Right ventricle myocardium inferior (tissue), 1 donor: ENCODE measurements at places on chromosomes 7 and 10. TPM values are rescaled to one million over a fixed set of nuclear protein-coding genes. Genes with fewer than 3 reads are reported as not detected.

The CFAP58 gene
- total RNA-seq, result 1.1 TPM

The MYL10 gene
- not detected for total RNA-seq

The BBIP1 gene
- 19.0 TPM for total RNA-seq

GRCh38 chr7:99111591-99111990 lies 32.3 kb downstream of the SMURF1 start:
- no peak for DNase-seq

DNA sequence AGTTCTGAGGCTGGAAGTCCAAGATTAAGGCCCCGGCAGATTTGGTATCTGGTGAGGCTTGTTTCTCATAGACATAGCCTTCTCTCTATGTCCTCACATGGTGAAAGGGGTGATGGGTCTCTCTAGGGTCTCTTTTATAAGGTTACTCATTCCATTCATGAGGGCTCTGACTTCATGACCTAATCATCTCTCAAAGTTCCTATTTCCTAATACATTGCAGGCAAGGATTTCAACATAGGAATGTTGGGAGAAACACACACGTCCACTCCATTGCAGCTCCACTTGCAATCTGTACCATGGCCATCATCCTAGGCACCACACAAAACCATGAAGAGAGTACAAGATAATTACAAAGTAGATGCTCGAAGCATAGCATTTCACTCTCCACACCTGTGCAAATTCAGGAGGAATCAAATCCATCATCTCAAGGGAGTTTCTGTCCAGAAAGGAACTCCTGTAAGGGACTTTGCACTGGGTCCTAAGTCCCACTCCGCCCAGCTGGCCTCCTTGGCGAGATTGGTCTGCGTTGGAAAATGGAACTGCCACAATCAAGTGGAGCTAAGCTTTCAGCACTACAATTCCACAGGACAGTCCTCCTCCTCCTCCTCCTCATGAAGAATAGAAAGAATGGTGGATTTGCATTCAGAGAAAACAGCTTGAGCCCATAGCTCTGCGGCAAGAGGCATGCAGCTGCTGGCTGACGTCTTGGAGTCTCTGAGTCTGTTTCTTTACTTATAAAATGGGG lies 8.8 kb downstream of the DDC start:
- DNase-seq, result no peak

DNA sequence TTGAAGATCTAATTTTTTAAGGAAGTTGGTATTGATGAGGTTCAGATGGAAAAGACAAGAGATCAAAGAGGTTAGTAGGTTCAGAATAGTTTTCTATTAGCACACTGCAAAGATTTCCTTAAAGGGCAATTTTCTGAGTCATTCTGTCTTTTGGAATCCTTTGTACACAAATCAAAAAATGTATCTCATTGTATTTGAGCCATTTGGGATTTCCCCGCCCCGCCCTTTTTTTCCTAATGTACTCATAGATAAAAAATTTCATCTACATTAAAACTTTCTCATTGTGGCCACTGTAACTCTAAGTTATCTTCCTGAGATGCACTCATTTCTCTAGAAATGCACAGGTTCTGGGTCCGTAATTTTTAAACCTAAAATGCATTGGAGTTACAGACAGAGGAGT lies 12.1 kb downstream of the GIMAP6 start:
- no peak for DNase-seq

- no peak for DNase-seq
Measured at GRCh38 chr10:122271076-122271475, at the start of gene BTBD16. Gene BTBD16, plus strand, starts transcription at chr10:122271296. Its CDS starts 3,786 bp downstream, at chr10:122275082.

GRCh38 chr10:11396311-11396955 lies 215.0 kb downstream of the USP6NL start:
- DNase-seq, result no peak

DNA sequence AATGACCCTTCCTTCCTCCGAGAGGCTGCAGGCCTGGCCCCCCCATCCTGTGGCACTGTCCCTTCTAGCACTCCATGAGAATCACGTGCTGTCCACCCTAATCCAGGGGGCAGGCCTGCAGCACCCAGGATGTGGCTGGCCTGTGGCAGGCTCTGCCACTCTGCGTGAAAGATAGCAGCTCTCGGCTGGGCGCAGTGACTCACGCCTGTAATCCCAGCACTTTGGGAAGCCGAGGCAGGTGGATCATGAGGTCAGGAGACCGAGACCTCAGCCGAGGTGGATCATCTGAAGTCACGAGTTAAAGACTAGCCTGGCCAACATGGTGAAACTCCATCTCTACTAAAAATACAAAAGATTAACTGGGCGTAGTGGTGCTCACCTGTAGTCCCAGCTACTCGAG lies 18.9 kb upstream of the LFNG start:
- DNase-seq, result no peak

DNA sequence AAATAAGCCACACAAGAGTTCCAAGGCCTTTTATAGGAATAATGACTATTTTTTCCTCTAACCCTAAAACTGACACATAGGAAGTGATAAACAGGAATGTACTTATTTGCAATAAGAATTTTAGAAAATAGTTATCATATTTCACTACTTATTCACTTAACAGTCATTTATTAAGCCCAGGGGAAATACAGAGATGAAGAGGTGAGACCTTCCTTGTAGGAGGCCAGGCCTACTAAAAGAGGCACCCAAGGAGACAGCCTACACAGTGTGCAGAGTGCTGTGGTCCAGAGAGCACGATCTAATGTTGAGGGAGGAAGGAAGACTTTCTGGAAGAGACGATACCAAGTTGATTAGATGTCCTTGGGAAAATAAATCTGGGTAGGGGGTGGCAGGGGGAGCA lies 45.0 kb upstream of the PPP1R3C start:
- DNase-seq, result no peak

GRCh38 chr7:90894122-90894521 lies 298.0 kb downstream of the CDK14 start:
- DNase-seq, result no peak

DNA sequence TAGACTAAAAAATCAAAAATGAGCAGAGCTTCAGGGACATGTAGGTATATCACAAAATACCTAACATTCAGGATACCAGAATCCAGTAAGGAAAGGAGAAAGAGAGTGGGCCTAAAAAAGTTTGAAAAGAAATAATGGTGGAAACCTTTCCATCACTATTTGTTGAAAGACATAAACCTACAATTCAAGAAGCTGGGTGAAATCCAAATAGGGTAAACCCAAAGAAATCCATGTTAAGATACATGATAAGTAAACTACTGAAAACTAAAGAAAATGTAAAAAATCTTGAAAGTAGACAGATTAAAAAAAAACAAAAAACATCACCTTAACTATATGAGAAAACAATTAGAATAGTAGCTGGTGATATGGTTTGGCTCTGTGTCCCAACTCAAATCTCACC lies 76.7 kb upstream of the COMTD1 start:
- DNase-seq, result no peak

DNA sequence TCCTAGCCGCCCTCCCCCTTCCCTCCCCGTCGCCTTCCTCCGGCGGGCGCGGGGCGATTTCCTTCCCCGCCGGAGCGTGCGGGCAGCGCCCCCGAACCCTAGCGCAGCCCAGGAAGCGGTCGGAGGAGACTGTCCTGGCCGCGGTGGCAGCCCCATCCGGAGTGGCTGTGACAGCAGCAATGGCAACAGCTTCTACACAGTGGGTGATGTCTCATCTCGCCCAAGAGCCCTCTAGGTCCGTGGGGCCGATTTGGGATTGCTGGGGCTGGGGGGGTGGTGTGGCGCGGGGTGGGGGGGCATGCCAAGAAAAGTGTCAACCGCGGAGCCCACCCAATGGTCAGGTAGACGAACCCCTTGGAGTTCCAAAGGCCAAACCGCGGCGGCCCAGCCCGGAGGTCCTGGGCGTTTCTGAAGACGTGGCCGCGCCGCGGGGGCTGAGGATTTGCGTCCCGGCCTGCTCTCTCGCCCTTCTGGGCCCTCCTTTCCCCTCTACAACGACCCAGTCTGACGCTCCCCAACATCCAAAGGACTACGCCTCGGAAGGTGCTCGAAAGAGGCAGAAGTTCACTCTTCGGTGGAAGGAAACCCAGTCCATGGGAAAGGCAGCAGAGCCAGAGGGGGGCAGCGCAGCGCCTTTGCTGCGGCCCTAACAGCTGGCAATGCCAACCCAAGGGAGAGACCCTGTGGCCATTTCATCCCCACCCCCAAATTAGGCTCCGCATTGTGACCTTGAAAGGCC lies 603 bp upstream of the TWIST1 start:
- DNase-seq, result no peak

- no peak for DNase-seq
Measured at GRCh38 chr10:69976795-69977546, 75.7 kb upstream of the MACROH2A2 start.
